ENCODE measurements at places on chromosomes 12 and 14.

DNA sequence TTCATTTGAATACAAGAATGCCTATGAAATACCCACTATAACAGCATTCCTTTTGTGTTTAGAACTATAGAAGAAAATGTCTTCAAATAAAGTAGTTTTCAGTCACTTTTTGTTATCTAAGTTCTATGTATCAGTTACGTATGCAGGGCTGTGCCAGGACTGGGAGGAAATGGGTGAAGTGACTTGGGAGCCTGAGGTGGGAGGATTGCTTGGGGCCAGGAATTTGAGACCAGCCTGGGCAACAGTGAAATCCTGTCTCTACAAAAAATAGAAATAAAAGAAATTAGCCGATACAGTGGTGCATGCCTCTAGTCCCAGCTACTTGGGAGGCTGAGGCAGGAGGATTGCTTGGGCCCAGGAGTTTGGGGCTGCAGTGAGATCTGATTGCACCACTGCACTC, 22.9 kb upstream of the MANSC4 start:
- no peak for DNase-seq

GRCh38 chr14:68623826-68624225, 169.0 kb downstream of the ZFP36L1 start:
- DNase-seq, result no peak

DNA sequence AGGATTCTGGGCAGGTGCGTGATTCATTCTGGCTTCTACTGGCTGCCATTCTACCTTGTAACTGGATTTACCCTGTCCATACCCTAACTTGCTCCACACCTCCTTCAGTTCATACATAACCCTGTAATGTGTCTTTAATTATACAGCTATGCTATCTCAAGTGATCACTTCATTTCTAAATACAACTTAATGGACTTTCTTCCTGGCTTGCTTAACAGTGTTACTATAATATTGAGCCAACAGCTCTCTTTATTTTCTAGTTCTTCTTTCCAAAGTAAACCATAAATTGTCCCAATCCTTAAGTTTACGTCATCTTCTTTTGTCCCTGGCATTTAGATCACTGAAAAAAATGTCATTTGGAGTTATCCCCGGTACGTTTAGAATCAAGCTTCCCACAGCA, 75.9 kb upstream of the KCNJ8 start:
- no peak for DNase-seq

DNA sequence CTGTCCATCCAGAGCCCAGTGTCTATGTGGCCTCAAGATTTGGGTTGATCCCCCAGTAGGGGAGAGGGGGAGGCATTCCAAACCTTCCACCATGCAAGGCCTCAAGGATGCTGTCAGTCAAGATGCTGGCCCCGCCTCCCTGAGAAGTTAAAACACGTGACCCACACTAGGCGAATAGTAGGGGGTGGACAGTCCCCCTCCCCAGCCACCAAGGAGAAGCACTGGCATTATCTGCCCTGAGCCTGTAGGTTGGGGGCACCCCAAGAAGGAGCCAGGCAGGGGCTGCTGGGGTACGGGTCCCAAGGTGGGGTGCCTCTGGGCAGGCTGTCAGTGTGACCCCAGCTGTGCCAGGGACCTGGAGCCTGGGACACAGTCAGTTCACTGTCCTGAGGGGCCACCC, 2.3 kb downstream of the SLC25A29 start:
- DNase-seq, result no peak

GRCh38 chr12:52832985-52833905, 866 bp downstream of the KRT79 start:
- DNase-seq, result no peak

DNA sequence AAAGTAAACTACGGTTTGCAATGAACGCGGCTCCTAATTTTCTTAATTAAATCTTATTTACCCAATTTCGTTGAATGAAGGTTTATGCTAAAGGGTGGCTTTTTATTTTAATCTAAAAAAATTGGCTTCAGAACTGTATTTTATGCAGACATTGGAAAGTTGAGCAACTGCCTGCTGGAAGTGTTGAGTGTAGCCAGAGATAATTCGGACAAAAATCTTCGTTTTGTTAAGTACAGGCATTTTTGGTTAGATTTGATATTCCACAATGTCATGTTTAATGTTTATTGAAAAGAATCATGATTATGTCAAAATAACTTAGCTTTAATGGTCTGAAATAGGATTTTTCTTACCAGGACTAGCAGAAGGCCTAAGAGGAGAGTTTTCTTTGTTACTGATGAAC, 875 bp downstream of the IRAK3 start:
- no peak for DNase-seq

GRCh38 chr12:92403210-92404175, 257.8 kb upstream of the BTG1 start:
- no peak for DNase-seq

DNA sequence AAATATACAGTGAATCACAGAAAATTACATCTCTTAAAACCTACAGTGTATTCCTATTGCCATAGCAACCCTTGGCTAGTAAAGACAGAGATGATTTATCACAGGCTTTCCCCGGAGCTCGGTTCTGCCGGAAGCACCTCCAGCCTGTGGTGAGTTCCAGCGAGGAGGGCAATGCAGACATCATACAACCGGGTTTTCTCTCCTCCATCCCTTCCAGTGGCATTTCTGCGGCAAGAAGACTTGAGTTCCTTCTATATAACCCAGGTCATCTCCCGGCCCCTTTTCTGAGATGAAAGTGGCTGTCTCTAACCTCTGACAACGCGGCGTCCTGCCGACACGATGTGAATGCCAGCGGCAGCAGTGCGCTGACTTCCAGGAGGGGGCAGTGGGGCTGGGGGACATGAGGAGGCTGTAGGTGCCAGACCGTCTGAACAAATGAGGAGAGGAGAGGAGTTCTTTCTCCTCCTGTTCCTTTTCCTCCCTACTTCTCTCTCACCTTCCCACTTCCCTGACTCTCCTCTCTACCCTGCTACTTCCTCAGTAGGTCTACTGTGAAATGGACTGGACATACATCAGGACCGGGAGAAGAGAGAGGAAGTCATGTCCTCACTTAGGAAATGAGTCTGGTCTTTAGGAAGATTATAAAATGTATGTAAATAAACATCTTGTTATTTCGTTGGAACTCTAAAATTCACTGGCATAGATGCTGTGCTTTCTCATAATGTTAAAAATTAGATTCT, 68.6 kb upstream of the MAX start:
- DNase-seq, result no peak

DNA sequence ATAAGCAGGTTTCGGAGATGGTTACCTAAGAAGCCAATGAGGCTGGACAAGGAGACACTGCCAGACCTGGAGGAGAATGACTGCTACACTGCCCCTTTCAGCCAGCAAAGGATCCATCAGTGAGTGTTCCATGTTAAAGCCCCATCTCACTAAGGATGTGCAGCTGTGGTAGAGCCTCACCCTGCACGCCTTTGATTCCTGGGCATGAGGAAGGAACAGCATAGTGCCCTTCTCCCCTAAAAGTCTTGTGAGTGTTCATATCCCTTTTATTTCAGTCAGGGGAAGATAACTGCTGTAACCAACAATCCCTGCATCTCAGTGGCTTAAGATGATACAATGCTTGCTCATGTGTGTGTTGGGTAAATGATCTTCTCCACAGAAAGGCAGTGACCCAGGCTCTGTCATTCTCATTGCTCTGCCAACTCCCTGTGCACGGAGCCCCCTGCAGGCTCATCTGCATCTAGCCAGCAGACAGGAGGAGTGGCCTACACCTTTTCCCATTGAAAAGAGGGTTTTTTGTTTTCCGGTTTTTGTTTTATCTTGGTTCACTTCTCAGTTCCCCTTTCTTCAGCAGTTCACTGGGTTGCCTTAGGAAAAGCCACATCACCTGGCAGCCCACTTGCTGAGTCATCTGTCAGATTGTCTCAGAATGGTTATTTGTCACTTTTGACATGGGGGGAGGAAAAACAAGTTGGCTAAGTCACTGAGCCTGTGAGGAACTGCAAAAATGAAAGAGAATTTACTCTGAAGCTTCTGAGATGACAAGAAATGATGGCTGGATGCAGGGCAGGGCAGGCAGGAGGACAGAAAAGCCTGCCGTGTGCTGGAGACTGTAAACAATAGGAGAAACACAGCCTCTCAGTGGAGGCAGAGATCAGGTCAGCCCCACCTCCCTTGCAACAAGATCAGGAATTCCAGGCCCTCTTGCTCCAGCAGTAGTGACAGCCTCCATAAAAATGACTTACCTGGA, 193.3 kb downstream of the ANO4 start:
- DNase-seq, result no peak

GRCh38 chr12:61757831-61758505, 502.2 kb upstream of the USP15 start:
- DNase-seq, result no peak

DNA sequence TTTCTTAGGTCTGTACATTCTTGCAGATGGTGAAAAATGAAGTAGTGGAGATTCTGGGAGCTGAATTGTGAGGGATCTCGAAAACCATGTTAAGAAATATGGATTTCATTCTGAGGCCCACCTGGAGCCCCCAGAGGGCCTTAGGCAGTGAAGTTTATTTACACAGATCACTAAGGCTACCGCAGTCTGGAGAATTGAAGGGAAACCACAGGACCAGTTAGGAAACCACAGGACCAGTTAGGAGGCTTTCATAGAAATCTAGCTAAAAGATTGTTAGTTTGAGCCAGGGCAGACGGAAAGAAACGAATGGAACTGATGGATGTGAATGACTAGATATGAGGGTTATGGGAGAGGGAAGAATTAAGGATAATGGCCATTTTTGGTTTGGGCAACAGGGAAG, 7.2 kb downstream of the CBLN3 start:
- DNase-seq, result no peak

- DNase-seq, result no peak
These were observed 71.3 kb downstream of the DUSP6 start for GRCh38 chr12:89280833-89281538.

DNA sequence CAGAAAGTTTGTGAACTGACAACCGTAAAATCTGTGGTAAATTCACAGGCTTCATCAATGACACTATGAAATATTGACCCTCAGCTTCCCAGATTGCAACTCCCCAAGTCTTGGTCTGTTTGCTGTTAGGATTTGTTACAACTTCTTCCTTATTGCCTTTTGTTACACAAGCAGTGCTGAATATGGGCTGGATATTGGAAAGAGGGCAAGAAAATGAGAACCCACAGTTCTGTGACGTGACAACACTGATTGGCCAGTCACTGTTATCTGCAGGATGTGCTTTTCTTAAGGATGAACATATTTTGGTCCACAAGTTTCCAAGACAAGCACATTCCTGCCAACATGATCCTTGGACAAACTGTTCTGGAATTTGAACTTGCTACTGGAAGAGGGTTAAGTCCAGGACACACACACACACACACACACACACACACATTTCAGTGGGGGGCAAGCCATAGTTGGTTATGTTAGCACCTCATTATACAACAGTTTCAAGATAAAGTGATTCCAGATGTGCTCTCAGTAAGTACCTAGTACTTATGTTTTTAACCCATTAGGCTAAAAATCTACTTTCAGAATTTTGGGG, 16.6 kb upstream of the SLC38A2 start:
- DNase-seq, result no peak

GRCh38 chr12:19849208-19849607, 409.9 kb downstream of the AEBP2 start:
- no peak for DNase-seq

GRCh38 chr14:86505808-86506207, 975.9 kb downstream of the FLRT2 start:
- DNase-seq, result no peak

GRCh38 chr14:99258876-99259726, 12.9 kb downstream of the BCL11B start:
- DNase-seq, result peak; percentile 45

GRCh38 chr14:61662437-61663311, 32.6 kb upstream of the HIF1A start:
- no peak for DNase-seq

GRCh38 chr12:1977588-1977987, 26.7 kb downstream of the DCP1B start:
- DNase-seq, result no peak

- no peak for DNase-seq
These were observed 126.0 kb downstream of the ZFP36L1 start for GRCh38 chr14:68666899-68667298.

DNA sequence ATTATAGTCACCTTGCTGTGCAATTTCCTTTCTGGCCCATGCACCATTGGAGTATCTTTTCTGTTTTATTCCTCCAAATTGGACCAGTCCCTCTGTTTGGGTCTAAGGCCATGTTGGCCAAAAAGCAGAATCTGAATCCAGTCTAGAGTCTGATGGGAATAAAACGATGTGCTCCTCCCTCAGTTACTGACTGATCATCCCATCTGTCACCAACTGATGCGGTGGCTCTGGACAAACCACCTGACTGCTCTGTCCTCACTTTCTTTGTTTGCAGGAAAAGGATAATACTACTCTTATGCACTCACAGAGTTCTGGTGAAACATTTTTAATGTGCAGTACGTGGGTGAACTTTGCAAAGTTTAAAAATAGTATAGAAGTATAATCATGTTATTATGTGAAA, 120.2 kb upstream of the HIF1A start:
- DNase-seq, result no peak

DNA sequence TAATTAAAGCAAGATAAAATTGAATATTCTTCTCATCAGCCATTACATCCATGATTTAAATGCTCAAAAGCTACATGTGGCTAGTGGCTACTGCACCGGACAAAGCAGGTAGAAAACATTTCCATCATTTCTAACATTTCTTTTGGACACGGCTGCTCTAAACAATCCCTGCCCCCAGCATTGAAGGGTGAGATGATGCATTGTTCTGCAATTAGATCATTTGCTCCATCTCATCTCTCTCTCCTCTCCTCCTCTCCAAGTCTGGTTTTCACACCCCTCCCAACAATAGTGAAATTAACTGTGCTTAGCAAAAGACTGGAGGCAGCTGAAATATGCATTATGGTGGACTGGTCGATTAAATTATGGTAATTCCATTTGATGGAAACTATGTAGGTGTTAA, 288.5 kb downstream of the KSR2 start:
- no peak for DNase-seq

DNA sequence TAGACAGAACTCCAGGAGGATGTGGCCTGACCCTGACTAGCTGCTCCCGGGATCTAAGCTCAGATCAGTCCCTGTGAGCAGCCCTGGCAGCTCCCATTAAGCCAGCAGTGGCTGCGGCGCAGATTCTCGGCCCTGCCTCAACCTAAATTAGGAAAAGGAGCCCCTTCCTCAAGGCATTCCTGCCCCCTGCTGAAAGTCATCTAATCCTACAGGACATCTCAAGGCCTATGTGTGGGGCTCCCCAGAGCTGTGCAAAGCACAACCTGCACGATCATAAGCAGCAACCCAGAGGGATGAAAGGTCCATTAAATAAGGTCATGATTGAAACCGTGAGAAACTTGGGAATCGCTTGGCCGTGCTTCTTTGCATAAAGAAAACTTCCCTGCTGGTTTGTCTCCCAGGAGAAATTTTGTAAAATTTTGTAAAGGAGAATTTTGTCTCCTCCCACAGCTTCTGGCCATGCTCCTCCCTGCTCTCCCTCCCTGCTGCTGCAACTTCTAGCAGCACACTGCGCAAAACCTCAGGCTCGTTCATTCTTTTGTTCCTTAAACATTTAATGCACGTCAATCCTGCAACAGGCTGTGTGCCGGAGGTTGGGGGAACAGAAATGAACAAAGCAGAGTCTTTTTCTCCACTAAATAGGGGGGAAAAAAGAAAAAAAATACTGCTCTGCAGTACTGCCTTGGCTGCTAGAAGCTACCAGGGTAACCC, 96.6 kb upstream of the SLC35F4 start:
- DNase-seq, result no peak

- DNase-seq, result no peak
These were observed 5.9 kb upstream of the B3GNT4 start for GRCh38 chr12:122197612-122197966.

All from mesenteric fat pad (tissue), 1 donor.